ENCODE measurements at places on chromosomes 4 and X.

GRCh38 chrX:81174286-81174685 lies 27.4 kb downstream of the HMGN5 start:
- DNase-seq: no peak

DNA sequence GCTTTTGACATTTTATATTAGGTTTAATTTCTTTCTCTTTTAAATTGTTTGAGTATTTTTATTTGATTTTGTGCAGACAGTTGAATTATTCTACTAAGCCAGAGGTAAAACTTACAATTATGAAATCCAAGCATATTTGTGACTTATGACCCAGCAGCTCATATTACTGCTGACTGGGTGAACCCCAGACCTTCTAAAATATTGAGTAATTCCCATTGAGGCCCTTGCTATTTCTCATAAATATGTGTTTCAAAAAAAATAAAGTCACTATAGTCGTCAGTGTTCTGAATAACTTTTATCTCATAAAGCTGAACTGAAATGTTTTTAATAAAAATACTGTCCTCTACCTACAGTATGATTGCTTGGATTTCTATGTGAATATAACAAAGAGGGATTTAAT lies 303.1 kb downstream of the IQCM start:
- DNase-seq: no peak

GRCh38 chrX:139889760-139890159 lies 43.1 kb downstream of the ATP11C start:
- DNase-seq: no peak

DNA sequence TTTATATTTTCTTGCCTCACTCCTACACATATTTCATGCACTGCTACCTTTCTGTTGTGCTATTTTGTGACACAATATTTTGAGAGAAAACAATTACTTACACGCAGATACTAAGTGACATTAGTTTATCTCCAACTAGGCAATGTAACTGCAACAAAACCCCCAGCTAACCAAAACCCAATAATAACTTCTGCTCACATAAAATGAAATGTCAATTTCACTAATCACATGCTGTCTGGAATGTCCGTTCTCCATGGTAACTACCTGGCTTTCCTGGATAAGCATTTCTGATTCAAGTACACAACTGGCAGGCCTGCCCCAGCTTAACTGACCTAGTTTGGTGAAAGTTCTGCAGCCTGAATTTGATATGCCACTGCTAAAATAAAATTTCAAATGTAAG lies 313.5 kb downstream of the TMA16 start:
- DNase-seq: no peak

- no peak for DNase-seq
Measured at GRCh38 chr4:8291036-8291682, 21.6 kb downstream of the HTRA3 start.

DNA sequence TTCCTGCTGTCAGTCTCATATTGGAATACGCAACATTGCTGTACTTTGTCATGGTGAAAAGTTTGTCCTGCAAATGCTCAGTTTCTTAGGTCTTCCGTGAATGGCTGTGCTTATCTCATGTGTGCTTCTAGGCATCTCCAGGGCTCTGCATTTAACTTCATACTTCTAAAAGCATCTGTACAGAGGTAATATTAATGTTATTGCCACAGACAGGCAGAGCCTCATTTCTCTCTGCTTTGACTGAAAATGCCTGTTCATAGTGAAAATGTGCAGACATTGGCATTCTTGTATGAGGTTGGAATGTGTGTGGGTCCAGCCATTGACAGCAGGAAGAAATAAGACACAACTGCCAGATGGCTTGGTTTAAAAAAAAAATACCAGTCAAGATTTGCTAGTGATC lies 140.1 kb upstream of the TTC29 start:
- no peak for DNase-seq

DNA sequence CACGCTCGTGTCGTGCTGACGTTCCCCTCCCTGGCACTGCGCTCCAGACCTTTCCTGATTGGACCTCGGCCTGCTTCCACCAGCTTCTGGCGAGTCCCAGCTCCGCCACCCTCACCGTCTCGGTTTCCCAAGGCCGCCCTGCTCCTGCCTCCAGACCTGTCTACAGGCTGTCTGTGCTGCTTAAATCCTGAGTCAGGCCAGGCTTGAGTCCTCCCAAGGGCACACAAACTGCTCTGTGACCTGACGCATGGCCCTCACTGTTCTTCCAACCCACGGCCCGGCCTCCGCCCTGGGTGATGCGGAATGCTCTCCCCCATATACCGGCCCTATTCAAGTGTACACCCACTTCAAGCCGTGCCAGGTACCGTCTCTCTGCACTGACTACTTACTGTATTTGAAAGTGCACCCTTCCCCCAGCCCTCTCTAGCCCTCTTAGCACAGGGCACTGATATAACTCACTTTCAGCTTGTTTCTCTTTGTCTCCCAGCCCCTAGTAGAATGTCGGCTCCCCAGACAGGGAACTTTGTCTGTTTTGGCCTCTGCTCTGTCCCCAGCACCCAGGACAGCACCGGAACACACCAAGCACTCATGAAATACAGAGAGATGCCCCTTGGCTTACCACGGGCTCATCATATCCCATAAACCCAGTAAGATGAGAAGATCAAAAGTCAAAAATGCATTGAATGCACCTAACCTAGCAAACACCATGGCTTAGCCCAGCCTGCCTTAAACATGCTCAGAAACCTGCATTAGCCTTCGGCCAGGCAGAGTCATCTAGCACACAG lies 63.1 kb upstream of the AFAP1 start:
- no peak for DNase-seq

DNA sequence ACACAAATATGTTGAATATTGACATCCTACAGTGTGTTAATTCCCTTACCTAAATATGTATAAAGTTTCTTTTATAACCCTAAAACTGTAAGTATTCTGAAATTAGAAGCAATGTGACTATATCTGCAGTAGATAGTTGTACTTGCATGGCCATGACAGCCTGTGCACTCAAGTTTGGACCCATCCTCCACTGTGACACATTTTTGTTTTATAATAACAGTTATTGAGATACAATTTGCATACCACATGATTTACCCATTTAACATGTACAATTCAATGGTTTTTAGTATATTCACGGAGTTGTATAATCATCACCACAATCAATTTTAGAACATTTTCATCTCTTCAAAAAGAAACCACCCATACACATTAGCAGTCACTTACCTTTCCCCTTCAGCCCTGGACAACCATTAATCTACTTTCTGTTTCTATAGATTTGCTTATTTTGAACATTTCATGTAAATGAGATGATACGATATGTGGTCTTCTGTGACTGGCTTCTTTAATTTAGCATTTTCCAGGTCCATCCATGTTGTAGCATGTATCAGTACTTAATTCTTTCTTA lies 29.6 kb downstream of the HERC3 start:
- no peak for DNase-seq

- DNase-seq: no peak
Measured at GRCh38 chr4:55528491-55528890, 18.2 kb downstream of the CLOCK start.

GRCh38 chr4:30181512-30181911 lies 538.7 kb upstream of the PCDH7 start:
- no peak for DNase-seq

DNA sequence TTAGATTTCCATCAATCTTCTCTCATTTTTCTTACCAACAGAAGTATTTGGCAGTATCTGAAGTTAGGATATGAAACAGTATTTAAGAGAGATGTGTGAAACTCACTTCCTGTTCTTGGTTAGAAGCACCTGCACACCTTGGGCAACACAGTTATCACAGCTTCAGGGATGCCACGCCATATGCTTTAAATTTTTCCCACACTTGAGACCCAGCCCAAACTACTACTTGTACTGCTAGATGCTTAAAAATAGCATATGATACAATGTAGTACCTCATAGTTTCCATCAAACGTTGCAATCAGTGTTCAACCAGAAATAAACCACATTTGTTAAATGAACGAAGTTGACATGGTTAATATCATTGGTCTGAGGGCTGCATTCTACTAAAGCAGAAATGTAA lies 725.1 kb upstream of the FRG1 start:
- DNase-seq: no peak

- DNase-seq: no peak
Measured at GRCh38 chr4:109913596-109914241, 1.0 kb downstream of the EGF start.

GRCh38 chr4:165440415-165441158 lies 61.8 kb downstream of the CPE start:
- no peak for DNase-seq

DNA sequence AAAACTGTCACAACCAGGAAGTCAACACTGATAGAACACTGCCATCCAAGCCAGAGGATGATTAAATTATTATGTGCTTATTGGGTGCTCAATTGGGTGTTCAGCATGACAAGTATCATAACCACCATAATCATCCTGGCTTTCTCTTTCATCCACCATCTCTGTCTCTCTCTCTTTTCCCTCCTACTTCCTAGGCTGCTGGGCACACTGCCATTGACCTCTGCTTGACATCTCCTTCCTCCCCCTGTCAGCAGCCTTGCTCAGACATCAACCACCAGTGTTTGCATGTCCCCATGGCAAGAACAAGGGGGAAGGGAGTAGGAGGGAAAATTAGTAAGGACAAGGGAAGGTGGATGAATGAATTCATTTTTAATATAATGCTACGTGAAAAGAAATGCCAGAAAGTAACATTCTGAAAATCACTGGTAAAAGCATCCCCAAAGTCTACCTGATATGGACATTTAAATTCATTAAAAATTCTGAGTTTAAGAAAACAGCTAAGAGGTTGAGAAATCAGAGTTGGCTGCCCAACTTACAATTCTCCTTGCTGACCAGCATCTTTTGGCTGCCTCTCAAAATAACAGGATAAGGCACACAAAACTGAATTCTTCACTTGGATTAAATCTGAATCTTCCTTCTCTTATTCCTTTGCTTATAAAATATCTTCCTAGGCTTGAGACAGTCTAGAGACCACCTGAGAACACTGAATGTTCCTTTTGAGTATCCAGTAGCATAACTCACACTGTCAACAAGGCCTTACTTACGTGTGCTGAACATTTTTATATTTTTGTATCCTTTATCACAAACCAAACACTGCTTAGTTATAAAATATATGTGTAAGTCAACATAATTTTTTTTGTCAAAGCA lies 48.5 kb downstream of the SNCA start:
- DNase-seq: no peak

DNA sequence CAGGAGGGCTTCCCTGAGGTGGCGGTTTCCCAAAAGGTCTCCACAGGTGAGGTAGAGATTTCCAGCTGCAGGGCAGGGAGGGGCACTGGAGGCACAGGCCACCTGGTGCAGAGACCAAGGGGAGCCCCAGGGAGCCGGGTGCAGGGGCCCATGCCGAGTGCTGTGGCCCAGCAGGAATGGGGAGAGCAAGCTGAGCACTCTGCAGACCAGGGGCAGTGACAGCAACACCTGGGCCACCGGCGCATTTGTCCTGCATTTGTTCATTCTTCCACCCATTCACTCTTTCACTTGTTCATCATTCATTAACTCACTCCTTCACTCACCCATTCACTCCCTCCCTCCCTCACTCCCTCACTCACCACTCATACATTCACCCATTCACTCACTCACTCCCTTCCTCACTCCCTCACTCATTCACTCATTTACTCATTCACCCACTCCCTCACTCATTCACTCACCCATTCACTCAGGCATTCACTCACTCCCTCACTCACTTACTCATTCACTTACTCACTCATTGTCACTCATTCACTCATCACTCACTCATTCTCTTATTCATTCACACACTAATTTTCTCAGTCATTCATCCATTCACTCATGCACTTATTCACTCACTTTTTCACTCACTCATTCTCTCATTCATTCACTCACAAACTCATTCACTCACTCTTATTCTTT lies 16.3 kb downstream of the CPZ start:
- no peak for DNase-seq

- DNase-seq: no peak
Measured at GRCh38 chrX:109774136-109774535, 41.1 kb upstream of the ACSL4 start.

DNA sequence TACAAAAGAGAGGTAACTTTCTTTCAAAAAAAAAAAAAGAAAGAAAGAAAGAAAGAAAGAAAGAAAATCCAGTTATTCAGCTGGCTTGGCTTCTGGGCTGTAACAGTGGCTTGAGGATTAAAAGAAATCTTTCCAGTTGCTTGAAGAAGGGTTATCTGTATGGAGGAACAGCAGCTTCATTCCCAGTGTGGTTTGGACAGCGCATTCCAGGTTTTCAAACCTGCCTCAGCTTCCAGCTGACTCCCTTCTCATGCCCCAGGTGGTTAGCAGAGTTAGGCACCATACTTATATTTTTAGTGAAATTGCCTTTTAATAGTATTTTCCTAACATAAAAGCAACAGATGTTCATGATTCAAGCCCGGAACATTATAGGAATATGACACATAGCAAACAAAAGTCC lies 48.6 kb downstream of the TMEM164 start:
- DNase-seq: no peak

DNA sequence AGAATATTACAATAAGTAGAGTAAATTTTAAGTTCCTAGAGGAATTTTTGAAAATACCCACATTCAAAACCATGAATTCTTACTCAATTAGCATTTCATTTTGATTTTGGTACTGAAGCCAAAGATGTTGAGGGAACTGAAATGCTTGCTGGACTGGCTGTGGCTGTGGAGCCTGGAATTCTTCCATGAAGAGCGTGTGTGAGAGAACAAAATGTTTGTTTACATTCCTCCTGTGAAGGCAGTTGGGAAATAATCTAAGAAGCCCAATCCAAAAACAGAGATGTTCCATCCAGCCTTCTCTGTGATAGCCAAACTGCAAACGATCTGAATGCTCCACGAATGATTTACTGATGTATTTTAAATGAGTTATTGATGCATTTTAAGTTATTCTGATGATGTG lies 3.8 kb upstream of the ADH1B start:
- DNase-seq: no peak

DNA sequence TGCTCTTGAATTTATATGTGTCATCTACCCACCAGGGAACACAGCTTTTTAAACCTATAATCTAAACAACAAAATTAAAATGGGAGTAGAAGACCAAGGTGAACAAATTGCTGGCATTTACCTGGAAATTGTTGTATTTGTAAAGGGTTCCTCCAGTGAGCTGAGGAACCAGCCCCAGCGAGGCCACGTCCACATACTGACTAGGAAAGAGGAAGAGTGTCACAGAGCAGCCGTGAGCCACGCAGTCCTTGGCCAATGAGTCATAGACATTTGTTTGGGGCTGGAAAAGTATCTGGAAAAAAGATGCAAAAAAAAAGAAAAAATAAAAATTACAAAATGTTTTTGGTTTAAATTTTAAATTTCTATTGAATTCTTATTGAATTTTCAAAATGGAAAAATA lies 58.7 kb downstream of the METTL14 start:
- no peak for DNase-seq

DNA sequence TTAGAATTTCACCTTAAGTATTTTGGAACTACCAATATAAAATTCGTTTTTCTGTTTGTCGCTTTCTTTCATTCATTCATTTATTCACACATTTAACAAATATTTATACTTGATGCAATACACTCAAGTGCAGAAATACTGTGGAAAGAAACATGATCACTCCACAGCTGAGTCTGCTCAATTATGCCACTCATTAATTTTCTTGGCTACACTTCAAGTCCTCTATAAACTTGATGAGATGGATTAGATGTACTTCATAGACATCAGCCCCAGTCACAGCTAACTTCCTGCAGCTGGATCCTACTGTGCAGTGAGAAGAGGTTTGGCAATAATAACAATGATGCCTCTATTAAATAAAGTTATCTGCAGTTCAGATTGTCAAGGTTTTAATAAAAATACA lies 208.1 kb downstream of the PDGFC start:
- no peak for DNase-seq
